ENCODE measurements at places on chromosomes 1 and 21.

- DNase-seq, result no peak
Observed at GRCh38 chr1:181674617-181675016, 191.3 kb downstream of the CACNA1E start.

DNA sequence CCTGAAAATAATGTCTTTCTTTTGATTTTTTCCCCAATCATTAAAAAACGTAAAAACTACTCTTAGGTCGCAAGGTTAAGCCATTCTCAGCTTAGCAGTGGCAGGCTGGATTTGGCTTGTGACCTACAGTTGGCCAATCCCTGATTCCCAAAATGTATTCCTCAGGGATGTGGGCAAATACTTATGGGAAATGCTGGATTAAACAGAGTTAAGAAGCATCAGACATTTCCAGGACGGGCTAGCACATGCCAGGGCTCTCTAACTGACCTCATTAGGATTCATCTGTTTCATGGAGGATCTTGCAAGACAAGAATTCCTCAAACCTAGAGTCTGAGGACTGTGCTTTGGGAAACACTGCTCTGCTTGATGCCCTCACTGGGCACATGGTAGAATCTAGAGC is 982 bp upstream of the IL24 start:
- DNase-seq, result no peak

GRCh38 chr1:183841550-183841949 is 36.6 kb downstream of the RGL1 start:
- DNase-seq, result no peak

- no peak for DNase-seq
Observed at GRCh38 chr21:31710586-31710985, 21.3 kb downstream of the SCAF4 start.

- DNase-seq, result peak; percentile 22
Observed at GRCh38 chr1:118928739-118929554, 59.2 kb downstream of the TBX15 start.

Data from Kasumi-1 (cell line).